ENCODE measurements at places on chromosomes 2 and 18. TPM values are rescaled to one million over a fixed set of nuclear protein-coding genes. Genes with fewer than 3 reads are reported as not detected.

DNA sequence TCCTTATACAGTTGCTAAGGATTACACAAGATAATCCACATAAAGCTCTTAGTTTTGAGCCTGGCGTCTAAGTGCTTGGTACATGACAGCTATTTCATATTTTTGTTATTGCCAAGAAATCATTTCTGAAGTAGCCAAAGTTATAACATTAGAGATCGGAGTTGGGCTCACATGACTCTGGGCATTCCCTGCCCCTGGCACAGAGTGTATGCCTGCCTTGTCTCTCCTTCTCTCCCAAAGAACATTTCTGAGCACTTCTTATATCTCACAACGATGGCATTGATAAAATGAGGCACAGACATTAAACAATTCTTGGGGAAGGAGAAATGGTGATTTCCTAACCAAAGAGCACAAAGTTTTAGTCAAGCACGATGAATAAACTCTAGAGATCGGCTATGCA is 87.7 kb upstream of the DDX18 start:
- no peak for DNase-seq

DNA sequence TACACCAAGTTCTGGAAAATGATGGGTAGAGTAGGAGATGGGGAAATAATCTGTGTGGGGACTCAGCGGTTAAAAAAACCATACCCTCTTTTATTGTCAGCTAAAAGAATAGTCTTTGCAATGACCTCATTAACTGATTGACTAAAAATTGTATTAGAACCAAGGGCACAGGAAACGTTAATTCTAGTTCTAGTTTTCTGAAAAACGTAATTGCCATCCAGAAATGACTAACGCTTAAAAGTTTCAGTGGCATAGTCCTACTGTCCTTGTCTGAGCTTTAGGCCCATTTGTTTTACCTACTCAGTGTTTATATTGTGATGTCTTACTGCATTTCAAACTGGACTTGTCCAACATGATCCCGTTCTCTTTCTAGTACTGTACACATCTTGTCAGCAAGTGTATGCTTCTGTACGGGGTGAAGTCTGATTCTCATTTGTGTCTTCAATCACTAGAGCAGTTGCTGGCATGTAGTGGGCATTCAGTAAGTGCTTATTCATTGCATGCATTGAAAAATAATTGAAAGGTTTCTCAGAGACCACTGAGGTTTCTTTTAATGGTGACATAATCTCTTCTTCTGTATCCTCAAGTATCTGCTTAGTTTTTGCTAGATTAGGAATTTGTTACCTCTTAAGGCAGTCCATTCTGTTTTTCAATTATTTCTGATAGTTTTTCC is 81.5 kb downstream of the ZNF407 start:
- no peak for DNase-seq

DNA sequence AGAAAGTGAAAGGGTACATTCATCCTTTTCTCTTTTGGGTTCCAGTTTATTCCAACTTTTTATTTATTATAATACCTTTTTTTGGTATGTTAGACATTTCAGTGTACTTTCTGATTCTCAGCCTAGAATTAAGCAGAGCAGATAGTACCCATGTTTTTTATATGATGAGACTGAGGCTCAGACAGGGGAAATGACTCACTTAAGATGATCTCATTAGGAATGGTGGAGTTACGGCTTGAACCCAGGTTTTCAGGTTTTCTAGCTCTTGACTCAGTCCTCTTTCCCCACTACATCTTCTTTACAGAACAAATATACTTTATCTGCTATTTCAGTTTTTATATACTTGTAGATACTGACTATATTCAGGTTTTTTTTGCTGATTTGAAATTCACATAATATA is 51.7 kb upstream of the OTX1 start:
- DNase-seq, result peak; percentile 21

GRCh38 chr2:47310801-47311560 is 92.0 kb upstream of the MSH2 start:
- no peak for DNase-seq

DNA sequence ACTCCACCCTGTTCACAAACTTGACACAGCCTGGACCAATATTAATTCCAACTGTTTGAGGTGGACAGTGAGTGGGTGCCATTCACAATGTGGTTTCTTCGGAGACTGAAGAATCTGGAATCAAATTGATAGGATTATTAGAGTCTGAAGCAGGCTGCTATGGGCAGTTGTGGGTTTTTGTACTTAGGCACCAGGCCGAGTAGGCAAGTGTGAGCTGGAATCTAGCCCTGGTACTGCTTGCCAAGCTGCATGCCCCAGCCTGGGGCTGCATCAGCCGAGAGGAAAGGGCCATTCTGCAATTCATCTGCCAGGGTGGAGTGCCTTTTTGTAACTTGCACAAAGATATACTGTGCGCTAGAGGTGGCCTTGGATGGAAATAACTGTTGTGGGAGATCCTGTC is 654.7 kb upstream of the FANCL start:
- DNase-seq, result no peak

DNA sequence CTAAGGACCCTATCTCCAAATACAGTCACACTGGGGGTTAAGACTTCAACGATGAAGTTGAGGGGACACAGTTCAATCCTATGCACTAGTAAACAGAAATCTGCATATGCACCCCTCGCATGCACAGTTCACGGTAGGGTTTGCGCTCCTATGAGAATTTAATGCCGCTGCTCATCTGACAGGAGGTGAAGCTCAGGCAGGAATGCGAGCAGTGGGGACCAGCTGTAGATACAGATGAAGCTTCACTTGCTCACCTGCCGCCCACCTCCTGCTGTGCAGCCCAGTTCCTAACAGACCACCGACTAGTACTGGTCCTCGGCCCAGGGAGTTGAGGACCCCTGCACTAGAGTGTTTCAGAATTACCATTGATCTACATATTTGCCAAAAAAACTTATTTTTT is 40.0 kb upstream of the FAHD2A start:
- DNase-seq, result no peak

DNA sequence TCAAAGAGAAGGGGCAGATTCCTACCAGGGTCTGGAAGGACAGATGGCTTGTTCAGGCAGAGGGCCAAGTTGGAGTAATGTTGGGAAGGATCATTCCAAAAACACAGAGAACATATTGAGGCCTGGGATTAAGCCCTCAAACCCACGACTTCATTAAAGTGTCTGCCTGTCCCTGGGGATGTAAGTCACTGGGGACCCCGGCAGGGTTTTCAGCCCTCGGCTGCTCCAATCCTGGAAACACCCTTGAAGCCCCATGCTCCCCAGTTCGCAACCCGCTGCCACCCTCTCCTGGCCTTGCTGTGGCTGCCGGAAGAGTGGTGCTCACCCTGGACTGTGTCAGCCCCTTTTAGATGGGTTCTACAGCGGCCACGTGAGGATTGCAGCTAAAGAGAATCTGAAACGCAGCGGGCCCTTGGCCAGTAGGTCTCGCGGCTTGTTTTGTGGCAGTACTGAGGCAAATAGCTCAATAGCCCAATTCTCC is 79.9 kb downstream of the EPAS1 start:
- no peak for DNase-seq

- DNase-seq, result peak; percentile 70
Observed at GRCh38 chr18:56869189-56869777, 218.1 kb downstream of the WDR7 start.

- DNase-seq, result peak; percentile 49
Observed at GRCh38 chr2:24559473-24560113, 68.5 kb downstream of the NCOA1 start.

DNA sequence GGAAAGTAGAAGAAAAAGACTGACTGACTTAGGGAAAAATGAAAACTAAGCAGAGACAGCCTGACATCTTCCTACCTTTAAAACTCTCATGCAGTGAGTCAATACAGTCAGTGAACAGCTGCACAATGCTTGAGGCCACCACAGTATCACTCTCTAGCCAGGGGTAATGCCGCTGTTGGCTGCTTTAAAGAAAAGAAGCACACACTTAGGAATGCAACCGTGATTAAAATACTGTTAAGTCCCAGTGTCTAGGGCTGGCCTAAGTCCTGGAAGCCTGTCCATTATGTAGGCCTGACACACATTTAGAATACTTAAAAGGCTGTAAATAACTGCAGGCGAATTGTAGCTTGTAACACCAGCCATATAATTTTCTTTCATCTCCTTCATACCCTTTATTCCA is 50.7 kb downstream of the SIGLEC15 start:
- no peak for DNase-seq

GRCh38 chr2:27636766-27637165 is 7.9 kb downstream of the GPN1 start:
- DNase-seq, result peak; percentile 28

DNA sequence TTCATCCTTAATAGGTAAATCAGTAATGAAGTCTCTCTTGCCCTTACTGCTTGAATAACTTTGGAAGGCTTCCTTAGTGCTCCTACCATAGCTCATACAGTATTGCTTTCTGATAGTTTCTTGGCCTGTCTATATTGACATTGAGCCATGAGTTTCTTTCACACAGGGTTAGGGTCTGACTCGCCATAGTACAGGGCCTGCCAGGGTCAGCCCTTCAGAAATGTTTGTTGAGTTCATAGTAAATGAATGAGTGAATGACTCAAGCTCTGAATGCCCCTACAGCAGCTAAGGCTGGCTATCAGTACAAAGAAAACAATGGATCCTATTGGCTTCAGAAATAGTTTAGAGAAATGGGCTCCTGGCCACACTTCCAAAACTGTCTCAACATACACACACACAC is 65.0 kb upstream of the LRATD1 start:
- no peak for DNase-seq

- DNase-seq, result no peak
Observed at GRCh38 chr18:31275722-31276463, 42.1 kb upstream of the DSG1 start.

CDKL4 gene
- 0.79 TPM for total RNA-seq

FHL2 gene
- 3.2 TPM for total RNA-seq

SMYD5 gene
- total RNA-seq, result 54.5 TPM

TCF23 gene
- not detected for total RNA-seq

ZSWIM2 gene
- not detected for total RNA-seq
